ENCODE measurements at places on chromosomes 12 and 14. TPM values are rescaled to one million over a fixed set of nuclear protein-coding genes. Genes with fewer than 3 reads are reported as not detected.
A peak's percentile ranks its signal among the peaks of the same experiment; 100 is the strongest.

DNA sequence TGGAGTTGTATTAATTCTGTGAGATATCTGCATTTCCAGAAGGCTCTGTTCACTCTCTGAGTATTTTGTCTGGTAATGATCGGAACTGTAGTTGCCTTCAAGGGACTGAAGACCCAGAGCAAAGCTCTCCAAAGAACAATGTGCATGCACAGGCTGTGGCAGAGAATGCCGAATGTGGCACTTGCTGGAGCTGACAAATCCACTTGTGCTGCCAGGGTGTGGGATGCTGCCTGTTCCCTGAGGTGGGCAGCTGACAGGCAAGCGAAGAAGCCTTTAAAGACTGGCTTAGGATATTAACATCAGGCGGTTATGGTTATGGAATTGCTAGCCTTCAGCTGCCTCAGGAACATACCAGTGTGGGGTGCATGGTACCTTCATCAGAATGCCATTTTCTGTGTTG, 419.9 kb upstream of the ATP2B1 start:
- DNase-seq: no peak
- H3K27me3 ChIP-seq: no peaks in the 10 kb centered on the region
- no peak overlapping the region for H3K4me3 ChIP-seq
- H3K4me1 ChIP-seq: no peaks in the 10 kb centered on the region
- H3K36me3 ChIP-seq: no peaks in the 10 kb centered on the region

DNA sequence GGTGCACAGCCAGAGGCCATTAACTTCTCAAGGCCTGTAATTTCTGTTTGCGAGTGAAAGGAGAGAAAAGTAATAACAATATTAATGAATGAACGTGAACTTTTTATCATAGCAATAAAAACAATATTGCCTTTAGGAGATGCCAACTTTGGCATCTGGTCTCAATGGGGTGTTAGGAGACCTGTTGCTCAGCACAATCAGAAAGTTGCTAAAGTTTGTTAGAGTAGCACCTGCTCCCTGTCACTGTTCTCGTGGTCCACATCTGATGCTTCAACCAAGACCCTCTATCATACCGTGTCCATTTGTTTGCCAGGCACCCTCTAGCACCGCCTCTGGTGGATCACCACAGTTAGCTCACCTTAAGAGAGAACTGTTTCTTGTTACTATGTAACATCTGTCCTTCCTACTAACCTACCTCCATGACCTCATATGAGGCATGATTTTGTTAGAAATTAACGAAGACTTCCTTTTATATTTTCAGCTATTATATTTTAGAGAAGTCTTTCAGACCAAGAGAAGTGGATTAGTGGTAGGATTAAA, 12.5 kb upstream of the CLEC4E start:
- H3K4me1 ChIP-seq: no peaks in the 10 kb centered on the region
- no peak overlapping the region for H3K27ac ChIP-seq
- H3K4me3 ChIP-seq: no peak overlapping the region
- DNase-seq: no peak

DNA sequence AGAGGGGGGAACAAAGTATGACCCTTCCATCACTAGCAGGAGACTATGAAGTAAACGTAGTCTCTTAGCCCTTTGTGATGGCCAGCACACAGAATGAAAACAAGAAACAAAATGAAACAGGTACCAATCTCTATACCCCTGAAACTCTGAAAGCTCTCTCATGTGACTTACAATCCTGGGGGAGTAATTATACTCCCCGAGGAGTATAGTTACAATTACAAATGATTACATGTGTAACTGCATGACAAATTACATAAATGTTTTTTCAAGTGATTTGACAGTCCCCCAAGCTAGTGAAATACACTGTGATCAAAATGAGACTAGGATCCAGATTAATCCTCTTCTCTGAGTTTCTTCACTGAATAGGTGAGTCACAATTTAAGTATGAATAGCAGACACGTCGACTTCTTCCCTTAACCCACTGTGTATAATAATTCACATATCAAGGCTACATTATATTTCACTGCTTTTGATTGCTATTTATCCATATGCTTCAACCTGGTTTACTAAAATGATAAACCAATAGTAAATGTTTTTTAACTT, 74.0 kb downstream of the SPTSSA start:
- H3K4me1 ChIP-seq: no peaks in the 10 kb centered on the region
- no peak overlapping the region for H3K4me3 ChIP-seq
- H3K27ac ChIP-seq: no peak overlapping the region
- H3K27me3 ChIP-seq: no peaks in the 10 kb centered on the region

GRCh38 chr12:29148911-29149690, at the start of gene FAR2:
TSS of gene FAR2 (plus strand) at chr12:29149278. CDS start at chr12:29270450, 121,172 bp downstream.
- peak within 1 kb of the TSS; percentile 91 for H3K4me3 ChIP-seq
- H3K27ac ChIP-seq: peak within 1 kb of the TSS; percentile 80
- DNase-seq: peak; percentile 65
- no peaks in the 10 kb centered on the region for H3K4me1 ChIP-seq

TBX5 gene
- polyA plus RNA-seq: 8.1 TPM

OTUB2 gene
- polyA plus RNA-seq: 0.50 TPM

ATG101 gene
- 108 TPM for polyA plus RNA-seq

FSCB gene
- polyA plus RNA-seq: not detected

KCNC2 gene
- not detected for polyA plus RNA-seq

- no peaks in the 10 kb centered on the region for H3K36me3 ChIP-seq
- DNase-seq: no peak
- no peaks in the 10 kb centered on the region for H3K4me1 ChIP-seq
- no peak overlapping the region for H3K4me3 ChIP-seq
Observed at GRCh38 chr12:90124914-90125313, 416.3 kb upstream of the ATP2B1 start.
